ENCODE measurements at places on chromosomes 1 and 21. TPM values are rescaled to one million over a fixed set of nuclear protein-coding genes. Genes with fewer than 3 reads are reported as not detected.

GRCh38 chr1:97082160-97082848 is 360.7 kb downstream of the PTBP2 start:
- DNase-seq: peak; percentile 85

DNA sequence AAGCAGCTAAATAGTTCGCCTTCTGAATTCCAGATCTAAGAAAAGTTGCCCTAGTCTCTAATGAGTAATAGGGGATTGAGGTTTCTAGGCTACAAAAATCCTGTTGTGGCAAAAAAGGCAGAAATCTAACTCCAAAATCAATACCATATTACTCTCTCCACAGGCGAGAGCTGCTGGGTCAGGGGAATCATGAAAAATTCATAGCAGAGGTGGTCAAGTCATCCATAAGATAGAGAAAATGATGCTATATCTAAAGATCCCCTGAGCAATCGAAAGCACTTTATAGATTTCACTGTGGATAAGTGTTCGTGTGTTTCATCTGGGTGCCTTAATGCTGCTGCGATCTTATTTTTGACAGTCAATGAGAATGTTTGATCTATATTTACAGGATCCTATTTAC is 417.7 kb downstream of the AGBL4 start:
- no peak for DNase-seq

DNA sequence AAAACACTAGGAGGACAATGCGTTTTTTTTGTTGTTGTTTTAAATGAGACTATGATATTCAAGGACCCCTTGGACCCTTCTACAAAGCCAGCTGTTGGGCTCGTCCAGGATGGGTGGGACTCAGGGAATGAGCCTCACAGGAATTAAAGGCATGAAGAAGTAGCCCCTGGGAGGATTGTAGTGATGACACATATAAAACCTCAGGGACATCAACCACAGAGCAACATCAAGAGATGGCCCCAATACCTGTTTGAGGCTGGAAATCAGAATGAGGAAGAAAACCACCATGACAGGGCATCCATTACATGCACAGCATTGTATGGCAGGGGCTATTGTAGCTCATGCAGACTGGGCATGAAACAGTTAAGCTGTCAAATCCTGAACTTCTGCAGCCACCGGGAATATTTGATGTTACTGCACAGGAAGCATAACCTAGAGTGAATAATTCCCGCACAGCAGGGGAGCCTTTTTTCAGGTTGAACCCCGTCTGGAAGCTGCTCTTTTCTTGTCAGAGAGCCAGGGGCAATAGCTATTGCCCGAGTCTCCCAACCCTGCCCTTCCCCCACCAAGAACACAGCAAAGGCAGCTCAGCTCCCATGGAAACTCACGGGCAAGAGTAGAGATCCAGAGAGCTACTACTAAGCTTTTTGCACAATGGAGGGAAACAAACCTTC is 140.2 kb upstream of the FGGY start:
- no peak for DNase-seq

KIAA1614 gene
- 3.7 TPM for total RNA-seq

TMEM51 gene
- total RNA-seq: 15.1 TPM
